ENCODE measurements at places on chromosomes 11 and 22. TPM values are rescaled to one million over a fixed set of nuclear protein-coding genes. Genes with fewer than 3 reads are reported as not detected.

- DNase-seq, result no peak
Measured at GRCh38 chr11:128205796-128206195, 381.6 kb downstream of the ETS1 start.

- no peak for DNase-seq
Measured at GRCh38 chr11:65643971-65644370, 6.1 kb downstream of the SIPA1 start.

DNA sequence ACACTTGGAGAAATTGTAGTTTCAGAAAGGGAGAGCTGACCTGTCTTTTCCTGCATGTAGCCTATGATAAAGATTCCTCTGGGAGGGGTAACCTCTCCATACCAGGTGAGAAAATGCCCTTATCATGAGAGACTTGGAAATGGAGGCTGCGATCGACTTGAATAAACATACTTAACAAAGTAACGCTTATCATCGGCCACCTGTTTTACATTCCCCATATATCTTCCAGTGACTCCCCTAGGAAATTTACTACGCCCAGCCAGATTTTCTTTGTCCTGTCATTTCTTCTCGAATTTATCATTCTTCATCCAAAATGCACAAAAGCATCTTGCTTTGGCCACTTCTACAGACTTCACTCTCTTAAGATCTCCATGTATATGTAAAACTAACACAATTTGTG is 143.5 kb downstream of the CCDC81 start:
- no peak for DNase-seq

DNA sequence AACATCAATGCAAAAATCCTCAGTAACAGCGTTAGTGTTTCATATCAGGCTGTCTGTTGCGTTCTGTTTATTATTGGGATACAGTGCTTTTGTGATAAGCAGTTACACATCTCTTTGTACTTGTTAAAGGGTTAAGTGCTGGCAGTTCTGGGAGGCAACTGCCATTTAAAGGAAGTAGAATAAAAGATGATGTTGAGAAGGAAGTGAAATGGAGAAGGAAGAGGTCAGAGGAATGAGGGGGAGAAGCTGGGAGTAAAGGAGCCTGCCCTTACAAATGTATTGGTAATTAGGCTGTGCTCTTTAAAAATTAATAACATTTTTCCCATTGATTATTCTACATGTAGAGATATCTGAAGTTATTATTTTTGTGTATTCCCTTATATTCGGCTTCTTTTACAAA is 674.7 kb downstream of the NTM start:
- DNase-seq, result no peak

DNA sequence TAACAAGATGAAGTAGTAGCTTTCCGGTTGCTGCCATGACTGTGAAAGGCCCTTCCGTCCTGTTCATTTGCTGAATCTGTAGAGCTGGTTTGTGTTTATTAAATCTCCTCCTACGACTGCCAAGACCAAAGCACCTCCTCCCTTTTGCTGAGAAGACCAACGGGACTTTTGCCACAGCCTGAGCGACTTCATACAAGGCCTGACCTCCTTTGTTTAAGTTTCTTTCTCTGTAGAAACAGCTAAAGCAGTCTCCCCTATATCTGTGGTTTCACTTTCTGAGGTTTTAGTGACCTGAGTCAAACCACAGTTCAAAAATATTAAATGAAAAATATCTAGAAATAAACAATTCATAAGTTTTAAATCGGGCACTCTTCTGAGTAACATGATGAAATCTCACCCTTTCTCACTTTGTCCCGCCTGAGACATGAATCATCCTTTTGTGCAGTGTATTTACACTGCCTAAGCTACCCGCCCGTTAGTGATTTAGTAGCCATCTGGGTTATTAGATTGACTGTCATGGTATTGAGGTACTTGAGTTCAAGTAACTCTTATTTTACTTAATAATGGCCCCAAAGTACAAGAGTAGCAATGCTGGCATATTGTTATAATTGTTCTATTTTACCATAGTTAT is 119.1 kb upstream of the LRRC4C start:
- DNase-seq, result no peak

- DNase-seq, result peak; percentile 31
Measured at GRCh38 chr11:102007567-102008437, 39.4 kb upstream of the CFAP300 start.

DNA sequence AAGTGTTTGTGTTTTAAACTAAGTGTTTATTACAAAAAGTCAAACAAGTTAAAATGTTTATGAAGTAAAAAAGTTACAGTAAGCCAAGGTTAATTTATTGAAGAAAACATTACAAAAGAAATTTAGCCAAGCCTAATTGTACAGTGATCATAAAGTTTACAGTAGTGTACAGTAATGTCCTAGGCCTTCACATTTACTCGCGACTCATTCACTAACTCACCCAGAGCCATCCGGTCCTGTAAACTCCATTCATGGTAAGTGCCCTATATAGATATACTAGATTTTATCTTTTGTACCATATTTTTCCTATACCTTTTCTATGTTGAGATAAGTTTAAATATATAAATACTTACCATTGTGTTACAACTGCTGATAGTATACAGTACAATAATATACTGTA is 481.8 kb upstream of the TENM4 start:
- no peak for DNase-seq

DNA sequence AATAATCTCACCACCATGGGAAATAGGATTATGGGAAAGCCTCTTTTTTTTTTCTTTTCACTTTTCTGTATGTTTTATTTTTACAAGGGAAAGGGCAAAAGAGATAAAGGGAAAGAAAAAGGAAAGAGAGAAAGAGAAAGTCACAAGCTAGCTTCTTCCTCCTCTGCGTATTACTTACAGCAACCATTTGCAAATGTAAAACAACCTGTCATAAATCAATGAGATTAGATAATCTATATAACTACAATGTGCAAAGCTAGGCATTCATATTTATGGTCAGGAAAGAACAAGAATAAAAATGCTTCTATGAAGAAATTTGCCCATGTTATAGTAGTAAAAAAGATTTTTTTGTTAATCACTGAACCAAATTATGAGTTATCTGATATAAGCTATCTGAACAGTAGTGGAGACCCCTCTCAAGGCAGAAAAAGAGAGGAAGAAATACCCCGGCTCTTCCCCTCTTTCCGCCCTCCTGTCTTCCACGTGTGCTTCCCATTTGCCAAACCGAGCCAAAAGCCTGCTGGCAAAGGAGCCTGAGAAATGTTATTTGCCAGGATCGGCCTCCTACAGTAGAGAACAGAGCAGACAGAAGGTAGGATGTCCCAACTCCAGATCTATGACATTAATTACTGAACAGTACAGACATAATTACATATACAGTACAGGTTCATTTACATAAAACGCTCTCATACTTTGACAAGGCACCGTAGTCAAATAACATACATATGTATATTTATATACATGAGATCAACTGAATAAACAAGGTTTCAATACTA is 50.2 kb downstream of the ARHGAP32 start:
- DNase-seq, result no peak

DNA sequence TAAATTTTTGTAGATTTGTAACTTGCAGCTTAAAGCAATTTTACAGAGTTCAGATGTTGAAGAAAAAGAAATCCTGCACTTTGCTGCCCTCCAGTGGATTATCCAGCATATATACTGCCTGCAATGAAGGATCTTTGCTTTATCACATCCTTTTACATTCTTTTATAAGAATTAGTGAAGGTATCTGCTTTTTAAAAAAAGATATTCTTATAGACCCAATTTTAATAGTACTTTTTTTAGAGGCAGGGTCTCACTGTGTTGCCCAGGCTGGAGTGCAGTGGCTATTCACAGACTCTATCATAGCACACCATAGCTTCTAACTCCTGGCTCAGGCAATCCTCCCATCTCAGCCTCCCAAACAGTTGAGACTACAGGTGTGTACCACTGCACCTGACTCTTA is 60.7 kb downstream of the TTC17 start:
- peak; percentile 9 for DNase-seq

GRCh38 chr11:132343445-132344175 is 973.2 kb downstream of the NTM start:
- peak; percentile 1 for DNase-seq

DNA sequence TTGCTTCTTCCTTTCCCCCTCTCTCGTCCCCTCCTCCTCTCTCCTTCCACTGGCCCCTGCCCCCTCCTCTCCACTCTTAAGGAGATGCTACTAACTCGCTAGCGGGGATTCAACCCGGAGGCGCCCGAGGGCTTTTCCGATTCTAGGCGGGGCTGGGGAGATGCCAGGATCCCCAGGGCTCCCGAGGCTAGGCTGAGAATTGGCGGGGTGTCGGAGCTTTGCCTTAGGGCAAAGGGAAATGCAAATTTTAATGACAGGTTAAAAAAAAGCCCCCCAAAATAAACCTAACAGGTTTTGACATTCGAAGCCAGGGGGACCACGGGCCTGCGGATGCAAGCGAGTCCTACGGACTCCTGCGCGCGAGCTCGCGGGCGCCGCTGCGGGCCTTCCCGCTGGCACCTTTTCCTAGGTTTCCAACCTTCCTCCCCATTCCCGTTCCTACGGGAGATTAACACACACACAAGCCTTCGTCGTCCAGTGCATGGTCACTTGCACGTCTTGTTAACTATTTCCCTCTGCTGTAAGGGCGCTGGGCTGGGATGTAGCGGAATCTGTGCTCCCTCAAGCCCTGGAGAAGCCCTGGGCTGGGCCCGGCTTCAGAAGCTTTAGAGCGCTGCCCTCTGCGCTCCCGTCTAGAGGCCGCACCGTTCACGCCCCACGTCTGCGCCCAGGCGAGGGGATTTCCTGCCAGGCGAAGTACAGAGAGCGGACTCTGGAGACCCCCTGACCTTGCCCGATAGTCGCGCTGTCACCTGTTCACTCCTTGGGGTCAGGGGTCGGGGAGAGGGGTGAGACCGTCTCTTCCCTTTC is 729 bp upstream of the ALX4 start:
- DNase-seq, result no peak

GRCh38 chr11:122342089-122342744 is 226.2 kb upstream of the BLID start:
- DNase-seq, result no peak

GRCh38 chr11:46337626-46338345 is 9.5 kb upstream of the DGKZ start:
- no peak for DNase-seq

DNA sequence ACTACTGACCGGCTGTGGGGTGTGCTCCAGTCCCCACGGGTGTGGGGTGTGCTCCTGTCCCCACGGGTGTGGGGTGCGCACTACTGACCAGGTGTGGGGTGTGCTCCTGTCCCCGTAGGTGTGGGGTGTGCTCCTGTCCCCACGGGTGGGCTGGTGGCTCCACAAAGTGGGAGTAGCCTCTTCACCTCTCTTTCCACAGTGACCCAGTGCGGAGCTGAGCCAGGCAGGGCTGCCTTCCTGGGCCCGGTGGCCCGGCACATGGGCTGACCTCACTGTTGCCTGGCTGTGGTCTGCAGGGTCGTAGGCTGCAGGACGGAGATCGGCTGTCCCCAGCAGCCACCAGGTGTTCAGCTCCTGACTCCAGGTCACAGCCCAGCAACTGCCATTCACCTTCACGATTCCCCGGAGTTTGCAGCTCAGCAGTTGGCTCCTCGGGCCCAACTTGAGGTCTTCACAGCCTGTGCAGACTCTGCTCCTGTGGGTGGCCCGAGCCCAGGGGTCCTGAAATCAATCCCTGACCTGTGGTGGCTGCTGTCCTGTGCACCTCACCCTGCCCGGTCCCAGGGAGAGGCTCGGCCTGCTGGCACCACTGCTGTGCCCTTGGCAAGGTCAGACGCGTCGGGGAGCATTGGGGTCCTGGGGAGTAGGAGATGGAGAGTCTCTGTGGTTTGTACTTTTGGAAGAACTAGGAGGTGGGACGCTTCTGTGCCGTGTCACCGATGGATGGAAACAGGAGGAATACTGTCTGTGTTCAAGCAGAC is 414.3 kb downstream of the TBC1D22A start:
- no peak for DNase-seq

GRCh38 chr11:57476757-57477506 is 16.6 kb downstream of the RTN4RL2 start:
- no peak for DNase-seq

DNA sequence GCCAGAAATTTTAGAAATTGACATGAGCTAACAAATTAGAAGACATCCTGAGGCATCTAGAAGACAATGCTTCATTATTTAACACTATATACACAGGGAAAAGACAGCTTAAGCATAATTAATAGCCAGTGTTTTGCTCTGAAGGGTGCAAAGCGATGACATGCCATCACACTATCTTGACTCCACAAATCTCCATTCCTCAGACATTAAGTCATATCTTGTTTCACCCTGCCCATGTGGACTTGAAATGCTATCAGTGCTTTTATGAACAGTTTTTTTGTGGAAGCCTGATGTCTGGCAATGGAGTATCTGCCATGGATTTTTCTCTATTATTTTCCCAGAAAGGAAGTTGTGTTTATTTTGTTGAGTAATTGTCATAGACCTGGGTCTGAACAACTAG is 2.3 kb downstream of the CARD18 start:
- DNase-seq, result no peak

- DNase-seq, result no peak
Measured at GRCh38 chr11:84322211-84322610, 1036.0 kb upstream of the CCDC90B start.

- DNase-seq, result no peak
Measured at GRCh38 chr22:43002202-43002586, 12.8 kb downstream of the PACSIN2 start.

DNA sequence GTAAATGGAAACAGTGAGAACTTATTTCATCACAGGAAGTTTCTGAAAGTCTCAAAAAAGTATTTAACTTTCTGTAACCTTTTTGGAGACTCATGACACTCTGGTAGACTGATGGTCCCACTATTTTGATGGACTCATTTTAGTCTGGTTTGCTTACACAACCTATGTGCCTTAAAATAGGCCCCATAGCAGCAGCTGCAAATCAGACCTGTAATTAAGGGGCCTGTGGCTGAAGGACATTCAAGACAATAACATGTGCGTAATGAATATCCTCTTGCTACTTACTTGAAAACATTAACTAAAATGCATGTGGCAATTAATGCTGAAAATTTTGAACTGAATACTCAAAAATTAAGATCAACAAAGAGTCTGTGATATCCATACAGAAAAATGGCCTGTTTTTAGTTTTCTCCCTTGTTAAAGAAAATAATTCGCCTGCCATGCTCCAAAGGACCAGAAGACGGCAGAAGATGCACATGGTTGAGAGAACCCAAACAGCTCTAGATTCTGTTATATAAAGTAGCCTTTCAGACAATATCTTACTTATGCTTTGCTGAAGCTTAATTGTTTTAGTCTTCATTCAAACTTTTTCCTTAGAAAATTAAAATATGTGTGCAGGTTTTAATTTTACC is 568.5 kb downstream of the KCNA4 start:
- no peak for DNase-seq

Gene BIK
- polyA plus RNA-seq, result not detected

Gene CTSW
- polyA plus RNA-seq, result 1.3 TPM

Gene C11orf87
- polyA plus RNA-seq, result 0.06 TPM

Gene RAB39A
- 0.44 TPM for polyA plus RNA-seq

Gene CNIH2
- 2.3 TPM for polyA plus RNA-seq

Gene HBB
- polyA plus RNA-seq, result 273 TPM

Gene HEPACAM
- 0.06 TPM for polyA plus RNA-seq

Gene PIH1D2
- 1.1 TPM for polyA plus RNA-seq

Gene MMP12
- not detected for polyA plus RNA-seq

Gene SHANK3
- 17.8 TPM for polyA plus RNA-seq

Gene NCF4
- polyA plus RNA-seq, result 2.9 TPM

Gene HOATZ
- not detected for polyA plus RNA-seq

Gene MAP6
- polyA plus RNA-seq, result 10.7 TPM

Data from forelimb muscle (tissue), 1 donor.